NCI-H748 treated with DMSO at 0.1 percent for 48 hours (cell line): ENCODE measurements at places on chromosomes 11 and 22.

DNA sequence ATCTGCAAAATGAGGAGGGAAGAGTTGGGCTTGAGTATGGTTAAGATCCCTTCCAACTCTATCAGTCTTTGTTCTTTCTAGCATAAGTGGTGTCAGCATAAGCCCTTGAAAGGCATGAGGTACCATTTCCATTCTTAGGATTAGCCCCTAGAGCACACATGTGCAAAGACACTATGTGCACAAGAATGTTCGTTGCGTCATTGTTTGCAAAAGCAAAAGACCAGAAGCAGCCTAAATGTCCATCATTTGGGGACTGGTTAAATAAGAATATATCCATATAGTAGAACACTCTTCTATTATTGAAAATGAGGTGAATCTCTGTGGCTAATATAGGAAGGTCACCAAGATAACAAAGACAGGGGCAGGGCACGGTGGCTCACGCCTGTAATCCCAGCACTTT, 10.0 kb upstream of the KCTD14 start:
- DNase-seq: no peak

DNA sequence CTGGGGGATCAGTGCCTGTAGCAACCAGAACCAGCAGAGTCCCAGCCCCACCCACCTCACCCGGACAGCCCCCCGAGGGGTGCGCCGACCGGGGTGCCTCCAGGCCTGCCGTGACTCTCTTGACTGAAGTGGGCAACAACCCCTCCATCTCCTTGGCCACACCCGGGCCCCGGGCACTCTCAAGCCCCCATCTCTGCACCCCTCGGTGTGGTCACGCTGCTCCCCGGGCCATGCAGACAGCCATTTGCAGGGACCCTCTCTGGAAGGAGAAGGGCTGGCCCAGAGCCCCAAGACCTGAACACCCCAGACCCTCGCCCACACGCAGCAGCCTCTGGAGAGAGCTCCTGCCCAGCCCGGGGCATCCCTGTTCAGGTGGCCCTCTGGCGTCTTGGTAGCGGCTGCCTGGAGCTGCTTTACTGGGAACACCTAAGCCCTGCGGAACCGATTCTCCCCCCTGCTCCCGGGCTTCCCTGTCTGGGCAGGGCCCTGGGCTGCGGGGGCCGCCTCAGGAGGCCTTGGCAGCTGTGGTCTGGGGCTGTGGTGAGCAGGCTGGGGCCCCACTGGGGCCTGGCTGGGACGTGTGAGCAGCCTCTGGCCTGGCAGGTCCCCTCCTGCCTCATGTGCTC, 84.9 kb downstream of the WNT7B start:
- no peak for DNase-seq

DNA sequence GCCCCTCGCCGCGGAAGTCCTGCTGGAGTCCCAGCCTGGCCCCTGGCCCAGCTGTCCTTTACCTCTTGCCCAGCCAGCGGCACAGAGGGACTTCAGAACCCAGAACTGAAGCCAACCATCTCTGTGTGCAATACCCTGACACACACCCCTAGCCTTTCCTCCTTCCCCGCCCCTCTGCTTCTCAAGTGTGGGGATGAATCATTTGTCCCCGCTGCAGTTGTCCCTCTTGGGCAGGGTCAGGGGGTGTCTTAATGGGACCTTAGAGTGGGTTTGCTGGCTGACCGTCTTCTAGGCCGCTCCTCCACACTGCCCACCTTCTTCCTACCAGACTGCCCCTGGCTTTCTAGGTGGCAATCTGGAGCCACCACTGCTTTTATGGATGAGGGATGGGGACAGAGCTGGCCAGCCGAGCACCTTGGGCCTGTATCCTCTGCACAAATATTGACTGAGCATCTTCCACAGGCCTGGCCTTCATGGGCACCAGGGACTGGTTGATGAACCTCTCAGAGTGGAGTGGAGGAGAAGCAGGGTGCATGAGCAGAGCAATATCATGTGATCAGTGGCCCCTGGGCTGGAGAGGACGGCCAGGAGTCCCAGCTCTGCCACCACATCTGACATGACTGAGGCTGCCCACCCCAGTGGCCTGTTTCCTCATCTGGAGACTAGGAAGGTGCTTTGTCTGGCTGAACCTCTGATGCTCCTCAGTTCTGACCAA, 668 bp upstream of the CHST1 start:
- DNase-seq: no peak

DNA sequence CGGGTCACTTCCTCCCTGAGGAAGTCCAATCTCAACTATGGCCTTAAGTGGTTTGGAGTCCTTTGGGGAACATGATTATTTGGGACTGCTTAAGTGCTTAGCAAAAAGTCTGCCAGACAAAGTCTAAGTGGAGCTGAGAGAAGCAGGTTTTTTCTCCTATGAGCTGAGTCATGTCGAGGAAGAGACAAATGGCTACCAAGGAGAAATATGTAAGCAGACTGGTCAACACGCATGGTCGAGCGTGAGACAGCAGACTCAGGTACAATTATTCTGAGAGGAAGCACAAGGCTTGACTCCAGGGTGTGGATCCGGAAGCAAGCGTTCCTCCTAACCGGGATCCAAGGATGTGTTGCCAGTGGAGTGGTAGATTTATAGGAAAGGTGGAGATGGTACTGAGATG, 30.6 kb downstream of the UBASH3B start:
- DNase-seq: no peak

DNA sequence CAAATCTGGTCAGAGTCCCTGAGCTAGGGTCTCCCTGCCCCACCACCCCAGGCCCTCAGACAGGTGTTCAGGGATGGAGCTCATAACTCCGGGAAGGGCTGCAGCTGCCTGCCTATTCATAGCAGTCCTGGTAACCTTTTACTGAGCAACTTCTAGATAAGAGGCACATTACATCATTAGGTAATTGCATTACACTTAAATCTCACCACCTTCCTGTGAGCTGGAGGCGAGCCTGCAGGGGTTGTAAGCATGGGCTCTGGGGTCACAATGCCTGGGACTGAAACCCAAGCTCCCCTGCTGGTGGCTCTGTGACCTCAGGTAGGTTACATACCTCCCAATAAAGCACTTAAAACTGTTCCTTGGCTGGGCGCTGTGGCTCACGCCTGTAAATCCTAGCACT, 22.5 kb downstream of the TP53I11 start:
- no peak for DNase-seq
